ENCODE measurements at places on chromosomes 12 and 14. TPM values are rescaled to one million over a fixed set of nuclear protein-coding genes. Genes with fewer than 3 reads are reported as not detected.

- no peak for DNase-seq
Observed at GRCh38 chr14:41806366-41806975, 199.8 kb downstream of the LRFN5 start.

GRCh38 chr12:97426492-97427116, 36.0 kb upstream of the RMST start:
- DNase-seq, result no peak

DNA sequence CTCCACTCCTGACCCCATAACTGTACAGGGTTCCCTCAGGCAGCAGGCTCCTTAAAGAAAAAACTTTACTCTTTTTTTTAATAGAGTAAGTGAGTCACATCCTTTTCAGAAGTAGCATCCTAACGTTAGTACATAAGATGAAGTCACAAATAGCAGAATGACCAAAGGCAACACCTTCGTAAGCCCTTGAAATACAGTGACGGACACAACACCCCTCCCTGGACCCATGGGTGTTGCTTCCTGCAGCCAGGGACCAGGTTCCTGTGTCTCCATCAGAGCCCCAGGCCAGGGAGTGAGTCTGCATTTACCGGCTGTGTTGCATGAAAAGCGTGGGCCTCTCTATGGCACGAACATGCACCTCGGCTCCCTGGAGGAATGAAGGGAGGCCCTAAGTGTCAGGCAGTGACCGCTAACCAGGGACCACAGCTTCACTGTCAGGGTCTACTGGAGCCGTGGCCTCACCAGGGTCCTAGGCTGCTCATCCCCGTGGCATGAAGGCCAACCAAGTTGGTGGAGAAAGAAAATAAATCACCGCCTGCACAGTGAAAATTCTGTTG, 340.0 kb upstream of the SFSWAP start:
- DNase-seq, result no peak

DNA sequence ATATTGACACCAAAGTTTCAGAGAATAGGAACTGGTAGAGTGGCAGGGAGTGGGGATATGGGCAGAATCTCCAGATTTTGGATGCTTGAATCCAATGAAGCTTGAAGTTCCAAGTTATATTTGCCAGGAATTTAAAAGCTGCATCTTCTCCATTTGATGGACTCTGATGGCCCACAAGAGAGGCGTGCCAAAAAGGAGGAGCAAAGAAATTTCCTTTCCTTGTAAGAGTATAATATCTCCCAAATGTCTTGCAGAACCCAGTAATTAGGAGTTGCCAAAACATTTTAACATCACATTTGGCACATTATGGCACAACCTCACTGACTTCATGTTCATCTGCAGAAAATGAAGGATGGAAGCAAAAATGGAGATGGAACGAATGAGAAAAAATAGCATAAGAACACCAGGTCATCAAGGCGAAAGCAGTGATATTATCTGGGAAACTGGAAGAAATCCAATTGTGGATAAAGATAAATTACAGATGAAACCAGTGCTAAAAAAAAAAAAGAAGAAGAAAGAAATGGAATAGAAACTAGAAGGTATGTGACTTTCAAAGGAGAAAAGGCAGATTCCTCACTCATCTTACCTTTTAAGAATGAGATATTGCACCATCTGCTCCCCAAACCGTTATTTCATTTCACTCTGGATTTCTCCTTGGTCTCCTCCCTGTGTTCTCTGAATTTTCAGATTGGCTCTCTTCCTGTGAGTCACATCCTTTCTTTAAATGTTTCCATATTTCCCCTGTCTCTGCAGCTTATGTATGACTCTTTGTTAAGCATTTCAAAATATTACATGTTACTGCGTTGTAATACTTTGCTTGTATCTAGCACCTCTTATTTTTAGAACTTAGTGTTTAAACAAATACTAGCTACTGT, 13.5 kb upstream of the FLRT2 start:
- peak; percentile 95 for DNase-seq

DNA sequence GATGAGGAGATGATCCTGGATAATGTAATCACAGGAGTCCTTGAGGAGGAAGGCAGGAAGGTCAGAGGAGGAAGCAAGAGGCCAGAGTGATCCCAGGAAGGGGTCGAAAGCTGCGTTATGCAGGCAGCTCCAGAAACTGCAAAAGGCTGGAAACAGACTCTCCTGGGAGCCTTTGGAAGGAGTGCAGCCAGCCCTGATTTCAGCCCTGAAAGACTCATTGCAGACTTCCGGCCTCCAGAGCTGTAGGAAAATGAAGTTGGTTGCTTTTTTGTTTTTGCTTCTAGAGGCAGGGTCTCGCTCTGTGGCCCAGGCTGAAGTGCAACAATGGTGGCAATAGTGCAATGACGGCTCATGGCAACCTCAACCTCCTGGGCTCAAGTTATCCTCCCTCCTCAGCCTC, 44.6 kb upstream of the FZD10 start:
- DNase-seq, result no peak

GRCh38 chr12:15561396-15561795, 227.8 kb downstream of the EPS8 start:
- DNase-seq, result no peak

DNA sequence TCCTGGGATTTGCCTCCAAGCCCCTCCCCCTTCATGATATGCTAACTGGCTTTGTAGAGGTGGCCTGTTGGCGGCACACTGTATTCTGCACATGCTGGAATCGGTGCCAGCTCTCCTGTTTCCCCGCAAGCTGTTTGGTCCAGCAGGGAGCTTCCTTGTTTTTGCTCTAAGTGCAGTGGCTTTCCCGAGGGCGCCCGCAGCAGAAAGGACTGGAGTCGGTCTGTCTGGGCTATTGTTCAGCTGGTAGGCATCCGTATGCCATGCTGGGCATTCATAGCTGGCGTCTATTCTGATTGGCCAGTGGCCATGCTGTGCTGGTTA, 88.9 kb upstream of the MED13L start:
- DNase-seq, result no peak

DNA sequence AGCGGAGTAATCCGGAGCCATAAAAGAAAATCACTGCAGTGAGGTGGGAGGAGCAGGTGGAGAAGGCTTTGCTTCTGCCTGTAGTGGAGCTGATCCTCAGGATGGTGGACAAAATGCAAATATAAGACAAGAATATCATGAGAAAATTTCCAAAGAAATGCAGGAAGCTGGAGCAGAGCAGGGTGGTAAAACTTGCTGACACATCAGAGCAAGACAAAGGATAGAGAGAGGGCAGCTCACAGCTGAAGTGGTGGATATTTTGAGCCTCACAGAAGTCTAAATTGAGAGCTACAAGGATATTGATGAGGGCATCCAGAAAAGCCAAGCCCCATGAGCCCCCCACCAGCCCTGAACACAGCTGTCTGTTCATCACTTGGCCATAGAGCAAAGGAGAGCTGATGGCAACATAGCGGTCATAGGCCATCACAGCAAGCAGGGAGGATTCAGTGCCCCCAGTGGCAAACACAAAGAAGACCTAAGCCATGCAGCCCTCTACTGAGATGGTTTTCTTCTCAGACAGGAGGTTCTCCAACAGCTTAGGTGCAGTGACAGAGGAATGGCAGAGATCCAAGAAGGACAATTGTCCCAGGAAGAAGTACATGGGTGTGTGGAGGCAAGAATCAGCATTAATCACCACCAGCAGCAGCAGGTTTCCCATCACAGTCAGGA, 30.0 kb upstream of the ANP32D start:
- DNase-seq, result no peak

GRCh38 chr14:89340200-89341181, 76.5 kb downstream of the FOXN3 start:
- DNase-seq, result peak; percentile 52

DNA sequence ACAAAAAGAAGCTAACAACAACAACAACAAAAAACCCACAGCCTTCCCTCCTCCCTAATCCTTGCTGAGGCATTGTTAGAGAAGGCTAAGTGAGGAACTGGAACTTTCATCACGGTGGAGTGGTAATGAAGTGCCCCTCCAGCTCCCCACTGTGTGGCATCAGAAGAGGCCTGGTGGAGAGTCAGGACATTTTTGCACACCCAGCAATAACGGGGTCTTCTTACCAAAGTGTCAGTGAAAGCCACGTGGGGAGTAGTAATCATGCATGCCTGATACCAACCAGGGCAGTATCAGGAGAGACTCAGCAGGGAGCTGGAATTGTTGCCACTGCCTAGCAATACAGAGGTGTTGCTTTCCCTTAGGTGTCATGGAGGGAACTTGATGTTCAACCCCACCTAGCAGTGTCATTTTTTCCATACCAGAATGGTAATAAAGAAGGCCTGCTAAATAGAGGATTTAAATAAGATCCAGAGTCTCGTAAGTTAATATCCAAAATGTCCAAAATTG, 299.7 kb upstream of the RGS6 start:
- DNase-seq, result no peak

DNA sequence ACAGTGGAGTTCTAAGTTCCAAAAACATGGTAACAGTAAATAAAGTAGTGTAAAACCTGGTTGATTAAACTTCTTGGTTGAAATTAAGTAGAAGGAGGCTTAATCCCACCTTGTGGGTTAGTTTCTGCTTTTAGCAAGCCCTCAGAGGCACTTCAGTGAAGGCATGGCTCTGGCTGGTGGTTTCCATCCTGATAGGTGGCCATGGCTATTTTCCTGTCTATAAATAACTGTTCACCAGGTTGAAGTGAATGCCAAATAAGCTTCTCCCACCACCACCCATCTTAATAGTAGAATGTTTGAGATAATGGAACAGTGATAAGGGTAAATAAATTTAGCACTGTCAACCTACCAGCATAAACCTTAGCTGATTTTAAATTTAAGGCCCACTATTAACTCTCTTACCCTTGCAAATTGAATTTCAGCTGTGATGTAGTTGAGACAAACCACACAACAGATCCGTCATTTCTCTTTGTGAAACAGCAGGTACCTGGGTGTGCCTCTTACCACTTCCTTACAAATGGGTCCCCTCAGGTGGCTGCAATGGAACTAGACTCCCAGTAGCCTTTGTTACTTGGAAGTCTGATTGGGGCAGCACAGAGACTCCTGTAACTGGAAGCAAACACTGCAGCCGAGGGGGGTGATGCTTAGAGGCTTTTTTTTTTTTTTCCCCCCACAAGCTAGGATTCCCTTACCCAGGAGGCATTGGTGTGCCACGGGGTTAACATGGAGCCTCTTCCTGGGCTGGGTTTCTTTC, 41.4 kb downstream of the DAAM1 start:
- no peak for DNase-seq

DNA sequence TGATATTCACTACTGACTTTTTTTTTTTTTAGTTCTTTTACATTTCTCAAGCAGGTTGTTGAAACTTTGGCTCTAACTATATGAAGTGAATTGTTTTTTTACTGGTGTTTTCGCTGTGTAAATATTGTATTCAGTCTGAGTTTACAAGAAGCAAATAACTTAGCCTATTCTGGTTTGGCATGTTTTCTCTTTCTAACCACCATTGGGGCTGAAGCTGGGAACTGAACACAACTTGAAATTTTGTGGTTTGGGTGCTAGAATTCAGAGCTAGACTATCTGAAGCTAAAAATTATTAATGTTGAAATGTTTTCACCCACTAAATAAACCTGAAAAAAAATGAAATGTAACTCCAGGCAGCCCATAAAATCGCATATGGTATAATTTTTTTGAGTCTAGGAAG, 37.2 kb downstream of the RAD51B start:
- peak; percentile 4 for DNase-seq

DNA sequence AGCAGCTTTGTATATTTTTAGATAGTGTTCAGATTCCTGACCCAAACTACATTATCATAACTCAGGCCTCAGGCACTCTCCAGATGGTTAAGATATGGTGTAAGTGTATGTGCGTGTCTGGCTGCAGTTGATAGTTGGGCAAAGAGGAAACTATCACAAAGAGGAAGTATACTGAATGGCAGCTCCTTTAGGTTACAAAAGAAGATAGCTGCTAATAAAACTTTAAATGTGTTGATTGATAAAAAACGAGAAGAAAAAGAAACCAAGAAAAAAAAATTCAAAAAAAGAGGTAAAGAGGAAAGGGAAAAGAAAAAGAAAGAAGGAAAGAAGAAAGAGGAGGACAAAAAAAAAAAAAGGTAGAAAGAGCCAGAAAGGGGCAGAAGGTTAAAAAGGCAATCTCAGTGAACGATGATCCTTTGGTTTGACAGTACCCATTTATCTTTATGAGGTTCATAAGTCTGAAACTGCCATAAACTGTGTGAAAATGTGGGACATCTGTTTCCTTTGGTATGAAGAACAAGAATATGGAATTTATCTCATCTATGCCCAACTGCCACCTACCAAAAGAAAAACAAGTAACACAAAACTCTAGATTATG, 42.2 kb downstream of the TAOK3 start:
- peak; percentile 64 for DNase-seq

GRCh38 chr14:24298892-24299254, 707 bp downstream of the DHRS1 start:
- peak; percentile 55 for DNase-seq

GRCh38 chr14:54673193-54674045, 106.5 kb downstream of the SAMD4A start:
- DNase-seq, result peak; percentile 49

DNA sequence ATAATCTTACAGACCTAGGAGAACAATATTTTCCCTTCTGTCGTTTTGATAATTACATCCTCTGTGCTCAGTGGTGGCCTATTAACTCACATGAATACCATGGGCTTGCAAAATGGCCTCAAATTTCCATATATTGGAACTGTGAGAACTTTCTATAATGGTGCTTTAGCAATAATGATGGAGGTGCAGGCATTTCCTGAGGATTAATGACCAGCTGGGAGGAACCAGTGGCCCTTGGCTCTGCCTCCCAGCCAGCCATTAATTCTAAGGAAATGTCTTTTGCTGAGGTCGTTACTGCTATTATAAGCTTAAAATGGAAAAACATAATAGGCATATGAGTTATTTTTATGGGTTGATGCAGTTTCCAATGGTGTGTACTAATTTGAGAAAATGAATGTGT, 33.6 kb downstream of the HMGA2 start:
- no peak for DNase-seq

DNA sequence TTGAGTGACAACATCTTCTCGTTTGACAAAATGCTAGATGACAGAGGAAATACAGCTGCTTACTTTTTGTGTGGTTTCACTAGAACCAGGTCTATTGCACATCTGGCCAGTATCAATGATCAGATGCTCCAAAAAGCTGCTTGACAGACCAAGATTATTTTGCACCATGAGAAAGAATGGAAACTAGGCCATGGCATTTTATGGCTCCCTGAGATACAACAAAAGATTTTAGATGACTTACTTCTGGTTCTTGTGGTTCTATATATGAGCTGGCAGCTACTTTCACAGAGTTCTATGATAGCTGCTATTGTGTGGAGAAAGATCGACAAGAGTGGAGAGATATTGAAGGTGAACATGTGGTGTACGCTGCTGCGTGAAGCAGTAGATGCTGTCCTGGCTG, 25.9 kb upstream of the PPFIBP1 start:
- DNase-seq, result no peak

- DNase-seq, result no peak
Observed at GRCh38 chr12:53995002-53995377, 5.0 kb upstream of the HOXC9 start.

- DNase-seq, result no peak
Observed at GRCh38 chr12:79706676-79707075, 15.9 kb upstream of the PAWR start.

The OLR1 gene
- not detected for total RNA-seq

The WDR89 gene
- 7.0 TPM for total RNA-seq

The TAS2R30 gene
- total RNA-seq, result 16.4 TPM

The PYGL gene
- total RNA-seq, result 39.3 TPM

The HCAR3 gene
- total RNA-seq, result not detected

The CCDC197 gene
- total RNA-seq, result not detected

The EIF2S1 gene
- total RNA-seq, result 166 TPM

The FOXG1 gene
- total RNA-seq, result not detected

The FBXW8 gene
- total RNA-seq, result 11.2 TPM

The B4GALNT3 gene
- total RNA-seq, result 0.09 TPM
